T-cell (primary cell): ENCODE measurements at places on chromosomes 13 and 19.
A peak's percentile ranks its signal among the peaks of the same experiment; 100 is the strongest.

GRCh38 chr13:88285329-88285728, 614.2 kb downstream of the SLITRK5 start:
- no peak for DNase-seq

GRCh38 chr13:111640006-111640405, 319.6 kb downstream of the TEX29 start:
- DNase-seq = no peak

GRCh38 chr13:104854007-104854406, 1681.5 kb downstream of the EFNB2 start:
- no peak for DNase-seq

DNA sequence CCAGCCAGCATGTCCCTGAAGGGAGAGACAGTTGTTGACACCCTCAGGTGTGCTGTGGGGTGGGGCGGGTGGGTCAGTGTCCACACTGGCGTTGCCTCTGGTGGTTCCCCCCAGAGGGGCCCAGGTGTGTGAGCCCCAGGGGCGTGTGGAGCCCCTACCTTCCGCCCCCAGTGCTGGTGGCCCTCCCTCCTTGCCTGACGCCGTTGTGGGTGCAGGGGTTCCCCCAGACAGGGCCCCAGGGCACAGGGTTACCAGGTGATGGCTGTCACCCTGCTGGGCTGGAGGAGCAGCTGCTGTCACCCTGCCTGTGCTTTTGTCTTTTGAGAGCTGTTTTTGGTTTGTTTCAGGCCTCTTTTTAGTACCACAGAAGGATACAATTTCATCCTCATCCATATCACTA, 27.2 kb downstream of the ATP4B start:
- DNase-seq = no peak

DNA sequence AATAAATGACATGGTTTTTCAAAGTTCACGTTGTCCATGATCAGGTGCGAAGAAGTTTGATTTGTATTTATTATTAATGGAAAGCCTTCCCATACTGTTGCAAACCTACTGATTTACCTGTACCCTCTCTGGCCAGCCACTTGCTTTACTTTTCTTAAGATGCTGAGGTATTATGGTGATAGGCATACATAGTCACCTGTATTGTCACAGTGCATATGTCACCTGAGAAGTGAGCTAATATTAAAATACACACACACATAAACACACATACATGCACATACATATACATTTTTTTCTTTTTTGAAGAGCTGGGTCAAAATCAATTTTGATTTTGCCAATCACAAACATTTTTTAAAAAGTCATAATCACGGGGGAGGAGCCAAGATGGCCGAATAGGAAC, 72.1 kb downstream of the RNASEH2B start:
- no peak for DNase-seq

DNA sequence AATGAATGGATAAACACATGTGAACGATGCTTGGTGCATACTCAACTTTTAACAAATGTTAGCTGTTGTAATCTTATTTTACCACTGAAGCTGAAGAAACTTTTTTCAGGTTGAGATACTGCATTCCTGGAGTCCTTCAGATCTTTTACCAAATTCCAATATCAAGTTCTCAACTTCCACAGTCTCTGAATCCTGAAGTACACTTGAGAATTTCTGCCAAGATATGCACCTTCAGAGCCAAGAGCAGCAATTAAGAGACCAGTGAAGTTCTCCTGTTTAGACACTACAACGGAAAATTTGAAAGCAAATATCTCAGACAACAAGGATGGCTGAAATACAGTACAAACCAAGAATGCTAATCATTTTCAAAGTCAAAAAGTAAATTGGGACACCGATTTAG, 84.6 kb upstream of the MTIF3 start:
- no peak for DNase-seq

DNA sequence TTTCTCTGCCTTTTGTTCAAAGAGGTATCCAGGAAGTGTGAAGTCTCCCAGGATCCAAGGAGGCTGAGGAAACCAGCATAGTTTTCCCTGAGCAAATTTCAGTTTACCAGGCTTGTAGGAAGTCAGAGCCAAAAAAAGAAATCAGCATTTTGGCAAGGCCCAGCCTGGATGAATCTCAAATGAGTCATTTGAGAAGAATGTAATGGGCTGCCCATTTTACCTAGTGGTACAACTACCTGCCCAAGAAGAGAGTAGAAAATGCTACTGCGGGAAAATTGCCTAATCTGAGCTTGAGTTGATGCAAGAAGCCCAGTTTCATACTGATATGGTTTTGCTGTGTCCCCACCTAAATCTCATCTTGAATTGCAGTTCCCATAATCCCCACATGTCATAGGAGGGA, 284.1 kb upstream of the ZNF507 start:
- DNase-seq = no peak

- no peak for DNase-seq
Observed at GRCh38 chr19:20858218-20858617, 64.8 kb upstream of the ZNF85 start.

- no peak for DNase-seq
Observed at GRCh38 chr19:43524922-43525835, 1.8 kb downstream of the ETHE1 start.

- DNase-seq = no peak
Observed at GRCh38 chr19:15072930-15073647, 8.9 kb upstream of the OR1I1 start.

DNA sequence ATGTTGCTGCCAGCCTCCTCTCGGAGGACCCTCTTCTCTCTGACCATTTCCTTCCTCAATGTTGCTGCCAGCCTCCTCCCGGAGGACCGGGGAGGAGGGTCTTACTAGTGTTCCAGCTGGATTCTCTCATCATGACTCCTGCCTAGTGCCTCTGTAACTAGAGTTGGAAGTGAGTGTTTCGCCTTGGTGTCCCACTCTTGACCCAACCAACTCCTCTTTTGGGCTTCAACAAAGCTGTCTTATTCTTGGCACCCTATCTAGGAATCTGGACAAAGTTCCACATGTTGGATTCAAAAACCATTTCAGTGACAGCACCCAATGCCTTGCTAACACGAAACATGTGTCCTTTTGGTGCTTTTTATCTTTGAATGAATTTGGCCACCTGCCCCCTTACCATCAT, 165.4 kb downstream of the GPC5 start:
- no peak for DNase-seq

DNA sequence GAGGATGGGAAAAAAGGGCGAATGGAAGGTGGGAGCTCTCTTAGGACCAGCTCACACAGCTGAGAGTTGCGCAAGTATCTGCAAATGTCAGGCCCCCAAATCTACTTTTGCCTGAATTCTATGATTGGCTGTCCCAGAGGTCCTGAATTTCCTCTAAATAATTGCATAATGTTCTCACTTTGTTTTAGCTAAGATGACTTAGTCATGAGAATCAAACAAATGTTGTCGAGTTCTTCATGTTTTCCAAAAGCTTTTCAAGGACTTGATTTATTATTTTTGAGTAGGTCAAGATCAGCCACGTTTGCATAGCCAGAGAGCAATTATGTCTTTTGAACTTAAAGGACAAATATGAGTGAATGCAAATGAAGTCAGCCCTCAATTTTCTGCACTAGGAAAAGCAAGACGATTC, 246.6 kb upstream of the MAB21L1 start:
- DNase-seq = no peak

DNA sequence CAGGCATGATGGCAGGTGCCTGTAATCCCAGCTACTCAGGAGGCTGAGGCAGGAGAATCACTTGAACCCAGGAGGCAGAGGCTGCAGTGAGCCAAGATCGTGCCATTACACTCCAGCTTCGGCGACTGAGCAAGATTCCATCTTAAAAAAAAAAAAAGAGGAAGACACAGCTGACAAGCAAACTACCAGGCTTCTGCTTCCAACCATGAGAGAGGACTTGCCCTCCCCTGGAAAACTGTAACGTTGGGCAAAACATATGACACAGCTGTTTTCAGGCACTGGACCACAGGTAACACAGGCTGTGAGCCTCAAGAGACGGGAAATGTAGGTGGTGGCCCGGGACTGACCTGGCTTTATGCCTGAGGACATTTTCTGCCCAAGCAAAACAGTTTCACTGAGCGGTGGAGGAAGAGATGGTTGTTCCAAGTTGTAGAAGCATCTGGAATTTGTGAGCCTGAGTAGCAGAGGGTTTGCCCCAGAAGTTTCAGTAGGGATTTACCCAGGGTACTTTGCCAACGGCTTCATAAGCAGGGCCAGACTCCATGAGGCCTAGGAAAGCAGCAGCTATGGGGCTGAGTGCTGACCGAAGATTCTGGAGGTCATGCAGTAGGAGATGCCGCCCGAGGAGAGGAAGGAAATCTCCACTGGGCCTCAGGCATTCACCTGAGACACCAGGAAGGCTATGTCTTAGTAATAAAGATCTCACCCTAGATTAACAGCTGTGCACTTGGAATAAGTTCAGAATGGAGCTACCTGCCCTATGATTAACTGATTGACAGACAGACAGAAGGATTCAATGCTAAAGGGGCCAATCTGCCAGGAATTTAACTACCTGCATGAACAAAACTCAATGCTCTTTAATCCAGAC, 88.0 kb downstream of the ABCC4 start:
- DNase-seq = no peak

GRCh38 chr19:8441725-8442544, 2.8 kb upstream of the HNRNPM start:
- no peak for DNase-seq

GRCh38 chr13:37476874-37477273, 121.7 kb downstream of the POSTN start:
- no peak for DNase-seq

- no peak for DNase-seq
Observed at GRCh38 chr13:75445717-75446499, 36.1 kb downstream of the TBC1D4 start.

- DNase-seq = peak; percentile 38
Observed at GRCh38 chr13:112893570-112894422, 75.2 kb upstream of the MCF2L start.

DNA sequence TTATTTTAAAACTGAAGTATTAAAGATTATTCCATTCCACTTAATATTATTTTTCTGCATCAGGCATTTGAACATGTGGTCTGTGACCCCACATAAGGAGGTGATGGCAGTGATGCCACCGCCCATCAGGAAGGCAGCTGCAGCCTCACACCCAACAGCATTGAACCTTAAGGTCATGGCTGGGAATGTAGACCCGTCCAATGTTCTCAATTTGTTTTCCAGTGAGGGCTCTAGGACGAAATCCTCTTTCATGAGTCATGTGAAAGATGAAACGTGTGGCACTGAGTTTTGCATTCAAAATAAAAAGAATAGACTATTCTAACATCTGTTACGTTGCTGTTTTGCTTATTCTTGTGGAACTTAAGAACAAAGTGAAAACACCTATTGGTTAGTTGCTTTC, 74.5 kb upstream of the ANKRD10 start:
- DNase-seq = no peak

GRCh38 chr13:108266321-108266990, 3.1 kb upstream of the TNFSF13B start:
- no peak for DNase-seq

- no peak for DNase-seq
Observed at GRCh38 chr13:32323912-32324311, 8.6 kb downstream of the BRCA2 start.

- no peak for DNase-seq
Observed at GRCh38 chr19:30590596-30591229, 218.5 kb downstream of the ZNF536 start.

DNA sequence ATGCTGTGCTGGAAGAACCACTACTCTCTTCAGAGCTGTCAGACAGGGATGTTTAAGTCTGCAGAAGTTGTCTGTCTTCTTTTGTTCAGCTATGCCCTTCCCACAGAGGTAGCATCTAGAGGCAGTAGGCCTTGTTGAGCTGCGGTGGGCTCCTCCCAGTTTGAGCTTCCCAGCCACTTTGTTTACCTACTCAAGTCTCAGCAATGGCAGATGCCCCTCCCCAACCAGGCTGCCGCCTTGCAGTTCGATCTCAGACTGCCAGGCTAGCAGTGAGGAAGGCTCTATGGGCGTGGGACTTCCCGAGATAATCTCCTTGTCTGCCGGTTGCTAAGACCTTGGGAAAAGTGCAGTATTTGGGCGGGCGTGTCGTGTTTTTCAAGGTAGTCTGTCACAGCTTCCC, 42.1 kb upstream of the UQCRFS1 start:
- DNase-seq = no peak

DNA sequence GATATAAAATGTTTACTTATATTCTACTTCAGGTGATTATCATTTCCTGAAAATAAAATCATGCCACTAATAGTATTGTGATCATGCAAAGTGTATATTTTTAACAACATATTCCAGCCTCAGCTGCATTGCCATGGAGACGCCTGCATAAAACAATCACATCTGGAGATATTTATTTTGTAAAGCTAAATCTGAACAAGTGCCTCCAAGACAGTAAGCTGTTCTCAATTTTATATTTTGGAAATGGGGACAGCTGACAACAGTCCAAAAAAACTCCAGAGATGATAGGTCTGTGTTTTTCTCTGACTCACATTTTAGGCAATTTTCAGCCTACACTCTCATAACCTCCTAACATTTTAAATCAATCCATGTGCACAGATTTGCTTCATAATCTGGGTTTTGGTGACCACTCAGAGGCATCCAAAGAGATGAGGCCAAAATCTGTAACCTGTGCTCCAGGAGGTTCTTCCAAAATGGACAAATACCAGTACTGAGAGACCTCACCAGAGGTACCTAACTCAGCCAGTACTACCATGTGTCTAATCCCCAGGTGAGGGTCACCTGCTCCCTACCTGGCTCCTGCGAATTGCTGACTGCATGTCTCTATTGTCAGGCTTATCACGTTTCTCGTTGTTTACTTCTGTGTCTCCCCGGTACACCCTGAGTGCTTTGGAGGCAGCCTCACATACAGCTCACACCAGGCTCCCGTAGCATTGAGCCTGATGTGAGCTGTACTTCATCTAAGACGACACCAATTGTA, 62.7 kb downstream of the COL4A1 start:
- no peak for DNase-seq

DNA sequence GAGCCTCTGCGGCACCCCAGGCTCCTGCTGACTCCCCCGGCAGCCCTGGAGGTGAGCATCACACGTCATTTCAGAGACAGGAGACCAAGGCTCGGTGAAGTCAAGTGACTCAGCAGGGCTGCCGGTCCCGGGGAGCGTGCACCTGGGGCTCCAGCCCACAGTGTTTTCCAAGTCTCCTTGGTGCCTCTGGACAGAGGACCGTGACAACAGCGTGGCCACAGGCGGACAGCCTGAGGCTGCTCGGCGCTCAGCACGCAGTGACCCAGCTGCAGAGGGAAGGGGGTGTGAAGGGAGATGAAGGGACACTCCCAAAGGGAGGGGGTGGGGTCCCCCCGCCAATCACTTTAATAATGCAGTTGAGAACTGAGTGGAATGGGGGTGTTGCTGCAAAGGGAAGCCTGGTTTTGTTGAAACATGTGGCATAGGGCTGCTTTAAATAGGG, 17.5 kb upstream of the ASPDH start:
- no peak for DNase-seq
